ENCODE measurements at places on chromosomes 3 and 15. TPM values are rescaled to one million over a fixed set of nuclear protein-coding genes. Genes with fewer than 3 reads are reported as not detected.

GABRB3 gene
- 3.6 TPM for total RNA-seq

NR1I2 gene
- total RNA-seq, result not detected

BOC gene
- total RNA-seq, result 22.7 TPM

- peaks cover 27% of the 10 kb centered on the region for H3K4me1 ChIP-seq
- no peak overlapping the region for H3K4me3 ChIP-seq
- H3K27me3 ChIP-seq, result no peaks in the 10 kb centered on the region
- no peaks in the 10 kb centered on the region for H3K36me3 ChIP-seq
- H3K27ac ChIP-seq, result no peak overlapping the region
- no peak for DNase-seq
Measured at GRCh38 chr15:32824777-32825176, 107.0 kb downstream of the GREM1 start.

DNA sequence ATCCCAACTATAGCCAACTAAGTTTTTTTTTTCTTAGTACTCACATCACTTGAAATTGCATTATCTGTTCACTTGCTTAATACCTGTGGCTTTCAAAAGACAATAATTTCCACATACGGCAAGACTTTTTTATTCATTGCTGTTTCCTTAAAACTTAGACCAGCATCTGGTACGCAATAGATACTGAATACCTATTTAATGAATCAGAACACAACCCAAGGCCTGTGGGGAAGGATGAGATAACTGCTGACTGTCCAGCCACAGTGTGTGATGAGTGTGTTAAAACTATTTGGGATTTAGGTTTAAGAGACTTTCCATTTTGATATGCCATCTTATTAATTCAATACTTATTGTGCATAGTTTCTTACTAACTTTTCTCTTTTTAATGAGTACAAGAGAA lies 988.7 kb downstream of the NTRK3 start:
- no peaks in the 10 kb centered on the region for H3K36me3 ChIP-seq
- no peak overlapping the region for H3K4me3 ChIP-seq
- H3K27me3 ChIP-seq, result no peaks in the 10 kb centered on the region
- H3K4me1 ChIP-seq, result no peaks in the 10 kb centered on the region
- DNase-seq, result no peak

DNA sequence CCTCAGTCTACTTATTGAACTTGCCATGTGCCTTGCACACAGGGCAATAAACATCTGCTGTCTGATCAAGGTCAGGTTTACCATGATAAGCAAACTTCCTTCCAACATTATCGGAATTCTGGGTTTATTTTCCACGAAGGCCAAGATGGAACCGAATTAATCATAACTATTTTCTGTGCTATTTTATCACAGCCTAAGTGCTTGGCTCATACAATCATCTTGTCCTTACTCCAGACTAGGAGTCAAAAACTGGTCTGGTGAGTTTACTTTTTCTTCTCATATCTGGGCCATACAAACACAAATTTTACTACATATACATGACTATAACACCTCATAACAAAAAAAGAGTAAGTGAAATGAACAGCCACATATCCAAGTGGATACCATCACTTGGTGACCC lies 2.3 kb downstream of the FBN1 start:
- DNase-seq, result no peak
- H3K27ac ChIP-seq, result no peak overlapping the region
- peaks cover 19% of the 10 kb centered on the region for H3K4me1 ChIP-seq

DNA sequence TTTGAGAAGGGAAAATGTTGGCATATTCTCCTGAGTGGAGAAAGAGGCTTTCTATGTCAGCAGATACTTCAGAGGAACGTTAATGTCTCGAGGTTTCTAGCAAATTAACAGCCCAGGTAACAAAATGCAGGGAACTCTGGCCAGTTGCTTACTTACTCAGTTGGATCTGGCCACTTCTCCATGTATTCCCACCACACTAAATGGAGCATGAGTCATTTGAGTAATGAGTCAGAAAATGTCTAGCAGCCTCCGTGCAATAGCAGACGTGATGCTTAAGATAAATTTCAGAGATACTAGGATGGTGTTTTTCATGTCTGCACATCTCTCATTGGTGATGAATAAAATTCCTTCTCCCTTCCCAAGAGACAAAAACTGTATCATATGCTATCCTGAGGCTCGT lies 671.5 kb downstream of the FHIT start:
- H3K27ac ChIP-seq, result no peak overlapping the region
- H3K4me3 ChIP-seq, result no peak overlapping the region
- H3K27me3 ChIP-seq, result no peaks in the 10 kb centered on the region
- H3K4me1 ChIP-seq, result no peaks in the 10 kb centered on the region

ARHGEF26 gene
- 16.9 TPM for total RNA-seq

- no peaks in the 10 kb centered on the region for H3K36me3 ChIP-seq
- no peak for DNase-seq
- no peak overlapping the region for H3K4me3 ChIP-seq
- H3K27me3 ChIP-seq, result no peaks in the 10 kb centered on the region
- no peak overlapping the region for H3K27ac ChIP-seq
Measured at GRCh38 chr3:18234717-18235335, 190.3 kb downstream of the SATB1 start.

DNA sequence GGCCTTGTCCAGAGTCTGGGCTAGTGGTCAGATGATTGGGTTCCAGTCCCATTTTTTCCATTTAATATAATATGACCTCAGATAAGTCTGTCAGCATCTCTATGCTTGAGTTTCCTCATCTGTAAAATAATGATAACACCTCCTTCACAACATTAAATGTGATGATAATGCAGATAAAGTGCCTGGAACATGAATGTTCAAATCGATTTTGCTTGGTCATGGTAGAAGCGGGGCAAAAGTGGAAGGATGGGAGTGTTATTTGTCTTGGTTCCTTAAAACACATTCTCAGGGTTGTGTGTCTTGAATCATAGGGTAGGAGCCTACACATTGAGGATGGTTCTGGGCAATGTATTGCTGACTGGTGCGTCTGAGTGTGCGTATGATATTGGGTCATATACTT lies 16.9 kb downstream of the ARIH2 start:
- no peak overlapping the region for H3K4me3 ChIP-seq
- no peak overlapping the region for H3K27ac ChIP-seq
- H3K4me1 ChIP-seq, result no peaks in the 10 kb centered on the region
- no peaks in the 10 kb centered on the region for H3K27me3 ChIP-seq

- peaks cover 8% of the 10 kb centered on the region for H3K36me3 ChIP-seq
- no peak overlapping the region for H3K27ac ChIP-seq
- no peak for DNase-seq
- no peak overlapping the region for H3K4me3 ChIP-seq
- no peaks in the 10 kb centered on the region for H3K27me3 ChIP-seq
Measured at GRCh38 chr15:60353245-60353920, 44.4 kb downstream of the ANXA2 start.

DNA sequence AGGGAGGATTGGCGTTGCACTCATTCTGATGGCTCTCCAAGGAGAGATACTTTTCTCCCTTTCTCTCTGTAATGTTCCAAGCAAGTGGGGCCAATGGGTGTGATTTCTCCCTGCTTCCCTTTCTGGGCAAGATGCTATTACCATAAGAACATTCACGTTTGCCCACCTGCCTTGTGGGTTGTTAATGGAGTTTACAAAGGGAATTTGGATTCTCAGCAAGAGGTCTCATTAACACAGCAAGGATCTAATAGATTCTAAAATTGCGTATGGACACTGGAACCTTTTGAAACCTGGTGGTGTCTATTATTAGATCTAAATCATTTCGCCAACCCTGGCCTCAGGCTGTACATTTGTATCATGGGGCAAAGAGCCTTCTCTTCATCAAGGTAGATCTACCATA lies 74.1 kb downstream of the SLCO3A1 start:
- no peaks in the 10 kb centered on the region for H3K27me3 ChIP-seq
- DNase-seq, result no peak
- peaks cover 15% of the 10 kb centered on the region for H3K4me1 ChIP-seq
- H3K36me3 ChIP-seq, result no peaks in the 10 kb centered on the region
- no peak overlapping the region for H3K27ac ChIP-seq
- no peak overlapping the region for H3K4me3 ChIP-seq

ACTRT3 gene
- 0.52 TPM for total RNA-seq

GRCh38 chr3:24357635-24358034 lies 137.0 kb downstream of the THRB start:
- peaks cover 19% of the 10 kb centered on the region for H3K4me1 ChIP-seq
- H3K27me3 ChIP-seq, result no peaks in the 10 kb centered on the region
- no peak overlapping the region for H3K27ac ChIP-seq
- H3K4me3 ChIP-seq, result no peak overlapping the region
- no peaks in the 10 kb centered on the region for H3K36me3 ChIP-seq

DNA sequence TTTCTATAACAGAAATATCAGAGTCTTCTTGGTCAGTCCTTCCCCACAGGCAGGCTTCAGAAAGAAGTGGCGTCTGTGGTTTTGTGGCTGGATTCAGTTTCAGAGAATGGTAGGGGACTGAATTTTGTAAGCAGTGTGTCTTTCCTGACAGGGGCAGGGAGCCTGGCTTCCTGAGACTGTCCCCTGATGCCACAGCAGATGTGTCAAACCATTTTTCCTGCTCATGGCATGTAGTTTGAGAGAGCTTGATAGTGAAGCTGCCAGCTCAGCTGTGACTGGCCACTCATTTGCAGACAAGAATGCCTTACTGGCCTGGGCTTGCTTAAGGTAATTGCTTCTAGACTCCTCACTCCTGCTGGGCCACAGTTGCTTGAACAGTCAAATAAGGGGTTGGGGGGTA lies 26.4 kb downstream of the LARS2 start:
- DNase-seq, result no peak
- H3K27me3 ChIP-seq, result no peaks in the 10 kb centered on the region
- no peak overlapping the region for H3K4me3 ChIP-seq
- peaks cover 9% of the 10 kb centered on the region for H3K4me1 ChIP-seq
- H3K27ac ChIP-seq, result no peak overlapping the region

CLRN1 gene
- total RNA-seq, result not detected

SCAANT1 gene
- total RNA-seq, result not detected

FOXB1 gene
- not detected for total RNA-seq

DNA sequence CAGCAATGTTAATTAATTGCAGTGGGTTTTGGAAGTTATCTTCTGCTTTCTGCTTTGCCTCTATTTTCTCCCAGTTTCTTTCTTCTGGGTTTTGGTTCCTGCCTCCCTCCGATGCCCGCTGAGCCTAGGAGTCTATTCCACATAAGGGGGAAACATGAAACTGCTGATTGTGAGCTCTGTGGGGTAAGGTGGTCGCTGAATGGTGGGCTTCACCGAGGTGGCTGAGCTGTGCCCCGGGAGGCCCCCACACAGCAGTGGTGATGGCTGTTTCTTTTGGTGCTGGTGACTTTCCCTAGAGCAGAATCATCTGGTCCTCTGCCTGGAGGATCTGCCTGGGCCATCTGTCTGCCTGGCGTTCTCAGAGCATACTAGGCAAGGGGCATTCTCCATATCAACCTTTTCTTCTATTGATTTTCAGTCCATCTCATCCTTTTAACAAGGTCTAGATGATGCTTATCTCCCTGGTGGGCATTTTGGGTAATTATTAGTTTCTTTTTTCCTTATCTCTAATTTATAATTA lies 68.8 kb upstream of the ATP2B2 start:
- H3K4me3 ChIP-seq, result no peak overlapping the region
- no peaks in the 10 kb centered on the region for H3K36me3 ChIP-seq
- no peak overlapping the region for H3K27ac ChIP-seq
- no peaks in the 10 kb centered on the region for H3K4me1 ChIP-seq
- H3K27me3 ChIP-seq, result no peaks in the 10 kb centered on the region

GRCh38 chr3:79052054-79052681 lies 715.6 kb downstream of the ROBO1 start:
- no peaks in the 10 kb centered on the region for H3K36me3 ChIP-seq
- no peaks in the 10 kb centered on the region for H3K27me3 ChIP-seq
- no peaks in the 10 kb centered on the region for H3K4me1 ChIP-seq
- no peak overlapping the region for H3K27ac ChIP-seq
- no peak overlapping the region for H3K4me3 ChIP-seq

SPTSSB gene
- 3.4 TPM for total RNA-seq

DNA sequence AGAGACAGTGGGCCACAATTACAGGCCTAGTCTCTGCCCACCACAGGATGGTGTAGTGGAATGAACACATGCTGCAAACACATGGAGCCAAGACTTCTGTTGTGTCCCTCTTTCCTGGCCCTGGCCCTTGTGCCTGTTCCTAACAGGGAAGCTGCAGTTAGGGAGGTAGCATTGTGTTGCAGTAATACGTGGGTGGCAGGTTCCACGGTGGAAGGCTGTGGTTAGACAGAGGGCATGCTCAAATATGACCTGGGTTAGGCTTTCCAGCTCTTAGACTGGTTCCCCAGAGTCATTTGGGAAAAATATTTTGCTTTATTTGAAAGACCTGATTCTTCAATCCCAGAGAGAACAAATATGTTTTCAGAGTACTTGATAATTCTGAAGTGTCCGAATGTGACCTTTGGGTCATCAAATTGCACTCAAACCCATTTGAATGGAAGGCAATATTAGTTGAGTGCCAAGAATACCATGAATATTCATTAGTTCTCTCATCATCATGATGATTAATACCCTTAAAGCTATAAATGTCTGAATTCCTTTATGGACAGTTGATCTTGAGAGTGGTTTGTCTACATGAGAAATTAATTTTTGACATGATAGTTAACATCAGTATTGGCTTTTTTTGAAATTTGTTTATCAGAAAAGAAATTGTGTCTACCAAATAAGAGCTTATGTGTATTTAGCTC lies 28.5 kb downstream of the PLAAT1 start:
- no peak overlapping the region for H3K4me3 ChIP-seq
- no peaks in the 10 kb centered on the region for H3K36me3 ChIP-seq
- DNase-seq, result no peak

TASOR gene
- 28.7 TPM for total RNA-seq

OR5K3 gene
- not detected for total RNA-seq

- no peaks in the 10 kb centered on the region for H3K36me3 ChIP-seq
- H3K4me3 ChIP-seq, result peak overlapping the region; percentile 45
- peak overlapping the region; percentile 99 for H3K27ac ChIP-seq
- H3K4me1 ChIP-seq, result peaks cover 28% of the 10 kb centered on the region
- DNase-seq, result no peak
Measured at GRCh38 chr15:56732135-56732885, 999 bp downstream of the ZNF280D start.

DNA sequence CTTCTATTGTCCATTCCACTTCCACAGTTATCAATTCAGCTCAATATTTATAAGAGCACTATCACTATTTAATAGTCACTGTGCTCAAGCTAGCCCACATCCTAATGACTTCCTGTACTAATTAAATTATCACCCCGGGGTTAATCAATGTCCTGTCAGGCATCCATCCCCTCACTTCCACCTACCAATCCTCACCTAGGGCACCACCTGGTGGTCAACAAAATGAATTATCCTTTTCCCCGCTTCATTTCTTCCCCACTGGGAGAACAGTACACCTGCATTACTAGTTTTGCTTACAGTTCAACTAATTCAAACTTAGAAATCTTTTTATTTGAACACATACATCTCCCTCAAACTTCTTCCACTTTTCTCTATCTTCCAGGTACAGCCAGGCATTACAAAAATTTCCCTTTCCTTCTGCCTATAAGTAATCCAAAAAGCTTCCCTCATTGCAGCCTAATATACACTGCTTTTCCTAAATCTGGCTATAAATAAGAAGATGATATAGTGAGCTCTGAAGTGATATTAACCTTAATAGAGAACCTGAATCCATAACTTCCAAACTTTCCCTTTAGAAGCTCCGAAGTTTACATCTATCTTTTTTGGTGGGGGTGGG lies 68.5 kb downstream of the TMCC1 start:
- peak; percentile 18 for DNase-seq
- no peak overlapping the region for H3K27ac ChIP-seq
- no peaks in the 10 kb centered on the region for H3K27me3 ChIP-seq
- no peaks in the 10 kb centered on the region for H3K4me1 ChIP-seq
- no peak overlapping the region for H3K4me3 ChIP-seq

GRCh38 chr3:123054931-123055330 lies 11.9 kb upstream of the PDIA5 start:
- H3K36me3 ChIP-seq, result no peaks in the 10 kb centered on the region
- no peak overlapping the region for H3K27ac ChIP-seq
- no peak overlapping the region for H3K4me3 ChIP-seq
- H3K27me3 ChIP-seq, result no peaks in the 10 kb centered on the region
- no peak for DNase-seq

CFAP91 gene
- total RNA-seq, result 21.5 TPM
